ENCODE measurements at places on chromosomes 2 and 18.

DNA sequence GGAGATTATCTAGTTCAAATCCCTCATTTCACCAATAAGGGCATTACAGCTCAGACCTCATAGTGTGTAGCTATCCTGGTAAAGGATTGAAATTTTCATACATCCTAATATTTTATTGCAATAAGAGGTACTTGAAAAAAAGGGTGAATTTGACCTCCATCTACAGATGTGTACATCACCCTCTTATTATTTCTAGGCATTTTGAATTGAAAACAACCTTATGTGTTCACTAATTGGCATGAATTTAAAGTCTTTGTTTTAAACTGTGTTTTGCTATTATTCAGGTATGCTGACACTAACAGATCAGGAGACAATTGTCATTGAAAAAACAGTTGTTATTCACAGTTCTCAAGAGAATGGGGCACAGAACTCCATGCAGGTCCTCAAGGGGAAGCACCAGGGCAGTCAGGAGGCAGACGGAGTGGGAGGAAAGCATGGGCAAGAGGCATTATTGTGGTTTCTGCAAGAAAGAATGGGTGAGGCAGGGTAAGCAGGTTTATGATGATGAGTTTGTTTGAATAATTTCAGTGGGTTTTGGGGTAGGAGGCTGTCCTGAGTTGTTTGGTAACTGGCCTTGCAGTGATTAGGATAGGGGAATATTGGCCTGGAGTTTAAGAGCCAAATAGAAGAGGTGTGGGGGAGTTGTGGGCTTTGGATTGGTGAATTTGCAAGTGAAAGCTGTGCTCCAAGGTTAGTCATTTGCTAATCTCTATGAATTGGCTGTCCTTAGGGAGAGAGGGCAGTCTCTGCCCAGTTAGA is 194.6 kb downstream of the GPD2 start:
- no peak for DNase-seq

GRCh38 chr2:144682248-144682647 is 162.3 kb upstream of the ZEB2 start:
- DNase-seq: no peak

- no peak for DNase-seq
Observed at GRCh38 chr2:160490733-160491685, 2.6 kb downstream of the RBMS1 start.

DNA sequence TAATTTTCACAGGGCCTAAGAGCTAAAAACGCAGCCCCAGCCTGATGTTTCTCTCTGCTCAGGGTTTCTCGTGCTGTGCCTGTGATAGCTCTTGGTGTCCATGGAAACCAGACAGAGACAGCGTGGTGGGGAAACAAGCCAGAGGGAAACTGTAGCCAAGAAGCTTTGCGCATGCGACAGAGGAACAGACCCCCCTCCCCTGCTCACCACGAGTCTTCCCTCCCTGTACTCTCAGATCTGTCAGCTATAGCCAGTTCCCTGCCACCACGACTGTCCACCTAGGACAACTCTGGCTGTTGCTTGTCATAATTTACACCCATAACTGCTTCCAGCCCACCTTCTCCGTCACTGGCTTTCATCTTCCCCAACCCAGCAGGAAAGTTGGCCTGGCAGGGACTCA is 13.2 kb upstream of the DNAJC27 start:
- no peak for DNase-seq

DNA sequence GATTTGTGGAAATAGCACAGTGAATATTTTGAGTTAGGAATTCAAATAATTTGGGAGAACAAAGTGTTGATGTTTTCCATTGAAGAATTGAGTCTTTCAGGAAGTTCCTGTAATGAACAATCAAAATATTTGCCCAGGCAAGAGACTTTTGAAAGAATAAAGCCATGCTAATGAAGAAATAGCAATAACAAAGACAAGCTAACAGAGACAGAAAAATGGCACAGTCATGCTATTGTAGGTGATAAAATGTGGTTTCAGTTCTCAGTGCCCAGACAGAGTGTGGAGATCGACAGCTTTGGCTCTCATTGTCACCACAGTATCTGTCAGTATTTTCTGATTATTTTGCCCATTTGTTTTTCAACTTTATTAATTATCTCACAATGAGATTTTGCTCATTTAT is 490.8 kb upstream of the PIK3C3 start:
- no peak for DNase-seq

DNA sequence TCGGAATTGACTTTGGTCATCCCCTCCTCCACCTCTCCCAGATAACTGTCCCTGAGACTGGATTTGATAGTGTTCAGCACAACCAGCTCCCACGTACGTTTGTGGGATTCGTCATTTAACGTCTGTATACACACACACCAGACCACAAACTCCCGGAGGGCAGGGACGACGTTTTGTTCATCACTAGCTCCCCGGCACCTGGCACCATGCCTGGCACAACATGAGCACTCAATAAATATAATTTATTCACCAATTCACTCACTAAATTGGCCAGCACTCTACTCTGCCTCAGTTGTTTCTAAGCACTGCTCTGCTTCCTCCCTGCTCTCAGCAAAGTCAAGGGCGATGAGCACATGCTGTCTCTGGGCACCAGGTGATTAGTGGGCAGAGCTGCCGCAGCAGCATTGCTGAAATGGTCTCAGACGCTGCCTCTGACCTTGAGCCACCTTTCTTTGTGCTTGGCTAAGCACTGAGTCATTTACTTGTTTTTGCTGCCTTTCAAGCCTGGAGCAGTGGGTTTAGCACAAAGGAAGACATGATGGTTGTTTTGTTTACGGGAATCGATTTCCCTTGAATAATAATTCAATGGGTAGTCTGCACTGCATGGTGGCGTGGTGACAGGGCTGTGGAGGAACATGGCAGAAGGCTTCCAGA is 19.3 kb upstream of the LOXHD1 start:
- DNase-seq: no peak

- DNase-seq: no peak
Observed at GRCh38 chr18:65221736-65222135, 529.1 kb upstream of the CDH7 start.

- no peak for DNase-seq
Observed at GRCh38 chr2:105786231-105787230, 41.8 kb downstream of the NCK2 start.

- DNase-seq: no peak
Observed at GRCh38 chr2:183224948-183225347, 100.7 kb downstream of the NUP35 start.

DNA sequence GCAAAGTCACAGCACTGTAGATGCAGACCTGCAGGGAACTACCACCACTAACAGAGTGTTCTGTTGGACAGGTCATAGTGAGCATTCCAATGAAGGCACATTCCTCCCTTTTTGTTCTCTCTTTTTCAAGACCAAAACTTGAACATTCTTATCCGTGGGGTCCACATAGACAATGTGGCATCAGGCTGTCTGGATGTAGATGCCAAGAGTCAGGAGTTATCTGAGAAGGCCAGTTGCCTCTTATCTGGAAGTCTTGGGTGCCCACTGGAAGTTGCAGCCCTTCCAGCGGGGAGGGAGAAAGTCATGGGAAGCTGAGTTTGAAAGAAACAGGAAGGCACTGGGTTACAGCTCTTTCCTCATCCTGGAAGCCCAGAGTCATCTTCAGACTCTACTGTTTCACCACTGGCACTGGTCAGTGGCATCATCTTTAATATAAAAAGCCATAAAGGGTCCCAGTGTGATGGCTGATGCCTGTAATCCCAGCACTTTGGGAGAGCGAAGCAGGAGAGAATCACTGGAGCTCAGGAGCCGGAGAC is 61.4 kb downstream of the FAM161A start:
- no peak for DNase-seq

DNA sequence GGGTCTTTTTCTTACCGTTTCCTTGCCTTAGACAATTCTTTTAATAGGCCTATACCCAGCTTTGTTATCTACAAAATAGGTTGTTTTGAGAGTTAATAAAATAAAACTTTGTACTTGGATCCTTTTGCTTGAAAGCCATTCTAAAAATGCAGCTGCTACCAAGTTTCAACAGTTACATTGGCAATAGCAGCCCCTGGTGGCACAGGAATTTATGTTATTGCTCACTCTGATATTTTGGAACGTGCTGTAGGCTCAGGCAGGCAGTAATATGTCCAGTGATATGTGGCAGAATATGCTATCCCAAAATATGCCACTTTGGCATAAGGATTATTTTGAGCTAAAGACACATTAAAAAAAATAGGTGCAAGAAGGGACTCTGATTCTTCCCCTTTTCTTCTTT is 6.7 kb upstream of the COMMD1 start:
- no peak for DNase-seq

GRCh38 chr2:161586517-161587167 is 37.6 kb upstream of the SLC4A10 start:
- DNase-seq: no peak

GRCh38 chr2:216603884-216604245 is 29.4 kb upstream of the IGFBP2 start:
- no peak for DNase-seq

DNA sequence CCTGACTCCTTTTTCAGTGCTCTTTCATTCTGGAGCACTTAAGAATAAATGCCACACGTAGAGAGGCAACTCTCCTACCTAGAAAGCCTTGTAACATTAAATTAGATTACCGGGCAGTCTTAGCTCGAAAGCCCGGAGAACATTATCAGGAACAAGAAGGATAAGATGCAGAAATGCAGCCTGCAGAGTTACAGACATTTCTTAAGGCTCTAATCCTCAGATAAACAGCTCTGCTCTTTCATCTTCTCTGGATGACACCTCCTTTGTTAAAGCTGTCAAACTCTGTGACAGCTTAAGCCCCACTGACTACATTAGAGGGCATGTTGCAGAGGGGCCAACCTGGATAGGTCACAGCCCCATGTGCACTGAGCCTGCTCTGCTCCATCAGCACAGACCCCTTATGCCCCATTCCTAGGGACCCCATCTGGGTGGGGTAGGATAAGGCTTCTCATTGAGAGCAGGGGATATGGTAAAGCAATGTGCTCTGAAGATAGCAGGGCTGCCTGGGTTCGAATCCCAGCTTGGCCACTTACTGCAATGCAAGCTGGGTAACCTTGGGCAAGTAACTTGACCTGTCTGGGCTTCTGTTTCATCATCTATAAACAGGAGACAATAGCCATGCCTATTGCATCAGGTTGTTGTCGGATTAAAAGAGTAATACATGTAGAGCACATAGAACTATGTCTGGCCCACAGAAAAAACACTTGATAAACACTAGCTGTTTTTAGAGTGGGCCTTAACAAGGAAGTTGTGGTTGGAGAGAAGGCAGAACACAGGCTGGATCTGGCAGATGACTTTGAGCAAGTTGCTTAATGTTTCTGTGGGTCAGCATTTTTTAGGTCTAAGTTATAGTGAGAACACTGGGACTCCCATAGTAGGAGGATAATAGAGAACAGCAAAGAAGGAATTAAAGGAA is 111.4 kb downstream of the THNSL2 start:
- no peak for DNase-seq

DNA sequence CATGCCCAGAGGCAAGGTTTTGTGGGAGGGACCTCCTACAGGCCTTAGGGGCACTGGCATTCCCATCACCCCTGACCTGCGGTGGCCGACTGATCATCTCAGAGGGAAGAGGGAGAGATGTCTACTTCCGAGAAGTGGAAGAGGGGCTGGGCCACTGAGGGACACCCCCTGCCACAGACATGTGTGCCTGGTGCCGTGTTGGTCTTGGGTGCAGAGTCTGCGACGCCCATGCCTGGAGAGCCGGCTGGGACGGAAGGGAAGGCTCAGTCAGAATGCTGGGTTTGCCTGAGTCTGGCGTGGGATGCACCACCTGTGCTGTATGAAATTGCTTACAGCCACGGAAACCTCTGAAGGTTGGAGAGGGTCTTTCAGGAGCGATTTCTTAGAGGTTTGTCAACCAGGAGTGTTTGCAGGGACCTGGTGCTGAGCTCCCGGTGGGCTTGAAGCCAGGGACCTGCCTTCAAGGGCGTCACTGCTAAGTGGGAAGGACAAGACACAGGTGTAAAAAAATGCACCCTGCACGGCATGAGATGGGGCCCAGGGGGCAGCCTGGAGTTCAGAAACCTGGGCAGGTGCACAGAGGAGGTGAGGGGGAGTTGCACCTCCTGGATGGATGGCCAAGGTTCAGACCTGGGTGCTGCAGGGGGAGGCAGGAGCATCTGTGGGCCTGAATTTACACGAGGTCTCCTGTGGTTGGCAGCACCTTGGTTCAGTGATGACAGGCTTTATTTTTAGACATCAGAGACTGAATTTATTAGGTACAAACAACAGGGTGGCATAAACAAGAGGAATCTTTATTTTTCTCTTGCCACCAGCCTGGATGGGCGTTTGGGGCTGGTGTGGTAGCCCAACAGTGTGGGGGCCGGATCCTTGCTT is 100.3 kb downstream of the CTIF start:
- no peak for DNase-seq

DNA sequence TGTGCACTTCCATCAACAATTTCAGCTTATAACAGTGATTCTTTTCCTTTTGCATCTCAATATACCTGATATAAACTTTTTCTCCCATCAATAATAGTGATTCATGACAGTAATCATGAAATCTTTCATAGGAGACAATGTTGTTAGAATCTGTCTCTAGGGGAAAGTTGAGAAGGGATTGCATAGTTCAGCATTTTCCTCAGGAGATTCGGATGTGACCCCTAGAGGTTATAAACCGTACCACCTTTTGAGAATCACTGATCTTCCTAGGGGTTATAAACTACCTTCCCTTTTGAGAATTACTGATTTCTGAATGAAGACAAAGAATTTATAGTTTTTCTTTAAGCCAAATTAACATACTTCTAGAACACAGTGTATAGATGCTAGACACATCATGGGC is 53.0 kb upstream of the GALNT3 start:
- DNase-seq: no peak

GRCh38 chr2:241776336-241777169 is at the start of gene GAL3ST2:
Gene GAL3ST2 (plus strand): TSS chr2:241776822. CDS start chr2:241776956, 134 bp downstream.
- no peak for DNase-seq

DNA sequence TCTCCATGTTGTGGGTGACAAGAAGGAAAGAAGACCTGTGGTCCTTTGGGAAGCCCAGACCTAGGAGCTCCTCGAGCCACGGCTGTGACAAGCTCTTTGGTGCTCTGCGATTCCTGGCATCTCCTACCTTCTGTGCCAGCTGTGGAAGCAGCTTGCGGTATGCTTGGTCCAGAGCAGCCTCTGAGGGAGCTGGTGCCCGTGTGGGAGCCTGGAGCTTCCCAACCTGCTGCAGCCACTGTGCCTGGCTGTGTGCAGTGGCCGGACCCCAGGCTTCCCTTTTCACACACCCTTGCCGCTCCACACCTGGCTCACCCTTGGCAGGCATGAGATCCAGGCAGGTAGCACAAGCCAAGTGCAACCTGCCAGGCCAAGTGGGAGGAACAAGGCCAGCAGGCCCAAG is 1328.6 kb upstream of the SLC39A10 start:
- DNase-seq: no peak

DNA sequence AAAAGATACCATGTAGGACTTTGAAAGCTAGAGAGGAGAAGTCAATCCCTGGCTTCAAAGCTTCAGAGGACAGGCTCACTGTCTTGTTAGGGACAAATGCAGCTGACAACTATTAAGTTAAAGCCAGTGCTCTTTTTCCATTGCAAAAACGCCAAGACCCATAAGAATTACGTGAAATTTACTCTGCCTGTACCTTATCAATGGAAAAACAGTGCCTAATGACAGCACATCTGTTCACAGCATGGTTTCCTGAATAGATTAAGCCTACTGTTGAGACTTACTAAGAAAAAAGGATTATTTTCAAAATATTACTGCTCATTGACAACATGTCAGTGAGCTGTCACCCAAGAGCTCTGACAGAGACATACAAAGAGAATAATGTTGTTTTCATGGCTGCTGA is 52.9 kb downstream of the ANKRD12 start:
- no peak for DNase-seq

- DNase-seq: no peak
Observed at GRCh38 chr18:27361477-27361876, 176.4 kb upstream of the CHST9 start.

- no peak for DNase-seq
Observed at GRCh38 chr18:58069721-58070292, 25.8 kb downstream of the NEDD4L start.
